ENCODE measurements at places on chromosomes 16 and 17.
A peak's percentile ranks its signal among the peaks of the same experiment; 100 is the strongest.

- DNase-seq, result peak; percentile 1
Measured at GRCh38 chr17:56499799-56500388, 93.6 kb upstream of the NOG start.

GRCh38 chr16:82187829-82188228, 17.8 kb upstream of the MPHOSPH6 start:
- DNase-seq, result no peak

DNA sequence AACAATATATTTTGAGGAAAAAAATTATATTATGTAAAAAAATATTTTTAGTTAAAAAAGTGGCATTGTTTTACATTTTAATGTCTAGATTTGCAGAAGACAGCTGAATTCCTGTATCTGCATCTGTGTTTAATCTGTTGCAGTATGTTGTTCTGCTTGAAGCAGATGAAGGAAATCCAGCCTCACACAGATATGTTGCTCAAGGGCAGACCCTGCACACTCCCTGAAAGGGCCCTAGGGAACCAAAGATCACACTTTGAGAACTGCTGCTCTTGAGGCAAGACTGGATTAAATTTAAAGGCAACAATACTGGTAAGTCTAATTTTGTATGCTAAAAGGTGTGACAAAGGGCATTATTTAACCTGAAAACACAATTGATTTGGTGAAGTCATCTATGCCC, 16.4 kb upstream of the SLC6A4 start:
- DNase-seq, result no peak

GRCh38 chr16:82379551-82379950, 209.5 kb upstream of the MPHOSPH6 start:
- DNase-seq, result no peak

- no peak for DNase-seq
Measured at GRCh38 chr16:12084436-12084835, 107.9 kb downstream of the SNX29 start.

- no peak for DNase-seq
Measured at GRCh38 chr17:78954684-78955083, 25.0 kb downstream of the LGALS3BP start.

DNA sequence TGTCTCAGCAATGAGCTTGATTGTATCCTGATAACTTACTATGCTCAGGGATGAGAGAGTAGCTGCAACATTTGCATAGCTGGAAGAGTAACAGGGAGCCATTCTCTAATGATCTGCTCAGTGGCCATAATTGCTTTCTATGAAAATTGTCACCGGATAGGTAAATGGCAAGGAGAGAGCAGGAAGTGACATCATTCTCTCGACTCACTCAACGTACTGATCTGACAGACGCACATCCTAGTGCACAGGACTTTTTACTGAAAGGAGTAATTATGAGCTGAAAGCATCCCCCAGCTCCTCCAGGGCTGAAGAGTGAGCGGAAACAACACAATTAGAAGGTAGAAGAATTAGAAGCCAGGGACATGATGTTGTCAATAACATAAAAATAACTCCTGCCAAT, 71.8 kb downstream of the IRX5 start:
- no peak for DNase-seq

DNA sequence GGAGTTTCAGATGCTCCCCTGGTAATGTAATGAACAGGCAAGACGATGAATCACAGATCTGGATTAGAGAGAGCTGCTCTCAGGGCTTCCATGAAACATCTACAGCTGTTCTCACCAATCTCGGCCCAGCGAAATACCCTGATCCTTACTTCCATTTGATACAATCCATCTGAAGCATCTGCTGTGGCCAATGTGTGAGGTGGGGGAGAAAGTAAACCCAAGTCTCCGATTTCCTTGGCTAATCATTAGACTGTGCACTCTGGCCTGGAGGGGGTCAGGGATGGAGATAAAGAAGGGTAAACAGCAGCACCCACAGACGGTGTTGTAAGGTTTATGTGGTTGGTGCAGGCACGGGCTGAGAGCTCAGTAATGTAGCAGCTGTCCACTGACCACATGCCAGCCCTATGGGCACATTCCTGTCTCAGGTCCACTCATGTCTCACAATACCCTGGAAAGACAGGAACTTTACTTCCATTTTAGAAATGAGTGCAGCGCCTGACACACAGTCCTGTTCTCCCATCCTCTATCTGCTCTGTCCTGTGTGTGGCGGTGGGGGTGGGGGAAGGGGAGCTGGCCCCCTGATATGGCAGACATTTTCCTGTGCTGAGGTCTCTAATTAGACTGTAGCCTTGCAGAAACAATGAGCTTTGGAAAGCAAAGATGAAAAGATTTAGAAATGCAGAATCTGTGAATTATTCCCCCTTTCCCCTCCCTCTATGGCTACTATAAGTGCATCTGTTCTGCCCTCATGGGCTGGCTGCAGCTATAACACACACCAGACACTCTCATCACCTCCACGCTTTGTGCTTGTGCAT, 48.3 kb upstream of the ERN1 start:
- DNase-seq, result no peak

DNA sequence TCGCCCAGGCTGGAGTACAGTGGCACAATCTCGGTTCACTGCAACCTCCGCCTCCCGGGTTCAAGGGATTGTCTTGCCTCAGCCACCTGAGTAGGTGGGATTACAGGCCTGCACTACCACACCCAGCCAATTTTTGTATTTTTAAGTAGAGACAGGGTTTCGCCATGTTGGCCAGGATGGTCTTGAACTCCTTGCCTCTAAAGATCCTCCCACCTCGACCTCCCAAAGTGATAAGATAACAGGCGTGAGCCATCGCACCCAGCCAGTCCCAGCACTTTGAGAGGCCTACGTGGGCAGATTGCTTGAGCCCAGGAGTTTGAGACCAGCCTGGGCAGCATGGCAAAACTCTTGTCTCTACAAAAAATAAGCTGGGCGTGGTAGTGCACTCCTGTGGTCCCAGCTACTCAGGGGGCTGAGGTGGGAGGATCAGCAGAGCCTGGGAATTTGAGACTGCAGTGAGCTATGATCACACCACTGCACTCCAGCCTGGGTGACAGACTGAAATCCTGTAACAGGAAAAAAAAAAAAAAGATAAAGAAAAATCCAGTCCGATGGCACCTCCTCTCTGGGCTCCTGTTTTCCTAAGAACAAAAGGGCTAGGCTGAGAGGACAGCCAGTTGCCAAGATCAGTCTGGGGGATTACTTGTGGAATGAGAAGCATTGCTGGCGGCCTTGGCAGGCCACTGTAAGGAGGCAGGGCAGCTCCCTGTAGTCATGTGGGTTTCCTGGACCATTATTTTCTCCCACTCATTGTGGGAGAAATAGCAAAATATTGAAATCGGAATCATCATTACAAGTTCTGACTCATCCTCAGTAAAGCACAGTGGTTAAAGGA, 3.0 kb upstream of the PIPOX start:
- no peak for DNase-seq
